Osteoblast (primary cell): ENCODE measurements at places on chromosomes 7 and 10. TPM values are rescaled to one million over a fixed set of nuclear protein-coding genes. Genes with fewer than 3 reads are reported as not detected.

DNA sequence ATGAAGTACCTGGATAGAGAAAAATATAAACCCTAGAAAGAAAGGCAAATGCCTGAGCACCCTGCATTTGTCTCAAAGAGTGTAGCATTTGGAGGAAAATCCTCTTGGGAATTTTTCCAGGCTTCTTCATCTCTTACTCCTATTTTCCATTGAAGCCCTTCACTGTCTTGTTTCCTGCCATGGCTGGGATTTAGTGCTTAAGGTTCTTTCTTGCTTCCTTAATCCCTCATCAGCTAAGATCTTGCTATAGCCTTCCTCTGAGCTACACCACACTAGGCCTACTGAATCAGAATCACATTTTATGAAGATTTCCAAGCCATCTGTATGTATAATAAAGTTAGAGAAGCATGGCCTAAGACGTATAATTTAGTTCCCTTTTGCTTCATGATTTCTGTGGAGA, 97.5 kb upstream of the PHYHIPL start:
- no peak for DNase-seq

UCN3 gene
- total RNA-seq, result not detected in 2 replicates

TEX47 gene
- total RNA-seq, result not detected in 2 replicates

SFTPD gene
- total RNA-seq, result 0.36 TPM in 1 of 2 replicates, not detected in the other

MSMB gene
- not detected in 2 replicates for total RNA-seq
